Cardiac muscle cell (in vitro differentiated cells and primary cell): ENCODE measurements at places on chromosomes 16 and 17. TPM values are rescaled to one million over a fixed set of nuclear protein-coding genes. Genes with fewer than 3 reads are reported as not detected.

DNA sequence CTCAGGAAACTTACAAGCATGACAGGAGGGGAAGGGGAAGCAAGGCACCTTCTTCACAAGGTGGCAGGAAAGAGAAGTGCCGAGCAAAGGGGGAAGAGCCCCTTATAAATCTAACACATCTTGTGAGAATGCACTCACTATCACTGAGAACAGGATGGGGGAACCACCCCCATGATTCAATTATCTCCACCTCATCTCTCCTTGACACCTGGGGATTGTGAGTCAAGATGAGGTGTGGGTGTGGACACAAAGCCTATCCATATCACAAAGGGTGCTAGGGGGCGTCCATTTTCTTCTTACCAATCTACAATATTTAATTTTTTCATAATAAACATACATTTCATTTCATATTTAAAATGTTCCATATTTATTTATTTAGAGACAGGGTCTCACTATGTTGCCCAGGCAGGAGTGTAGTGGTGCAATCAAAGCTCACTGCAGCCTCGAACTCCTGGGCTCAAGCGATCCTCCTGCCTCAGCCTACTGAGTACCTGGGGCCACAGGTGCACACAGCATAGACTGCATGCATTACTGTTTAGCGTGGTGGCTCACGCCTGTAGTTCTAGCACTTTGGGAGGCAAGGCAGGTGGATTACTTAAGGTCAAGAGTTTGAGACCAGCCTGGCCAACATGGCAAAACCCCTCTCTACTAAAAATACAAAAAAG is 26.5 kb upstream of the FAAP100 start:
- no peak for DNase-seq
- H3K36me3 ChIP-seq: peaks cover 17% of the 10 kb centered on the region
- no peaks in the 10 kb centered on the region for H3K27me3 ChIP-seq

DNA sequence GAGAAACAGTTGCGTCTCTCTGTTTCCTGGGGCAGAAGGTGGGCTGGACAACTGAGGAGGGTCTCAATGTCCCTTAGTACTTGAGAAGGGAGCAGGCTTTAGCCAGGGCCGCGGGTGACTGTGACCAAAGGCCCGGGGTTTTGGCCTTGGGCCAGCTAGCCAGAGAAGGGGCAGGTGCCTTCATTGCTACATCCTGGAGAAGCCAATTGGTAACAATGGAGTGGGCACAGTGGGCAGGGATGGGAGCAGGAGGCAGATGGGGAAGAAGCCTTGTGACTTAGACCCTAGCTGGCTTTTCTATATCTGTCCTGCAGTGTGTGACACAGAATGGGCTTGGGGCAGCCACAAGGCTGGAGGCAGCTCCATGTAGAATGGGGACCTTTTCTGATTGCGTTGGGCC is 46.0 kb downstream of the CLEC16A start:
- H3K4me1 ChIP-seq: peaks cover 6% of the 10 kb centered on the region
- H3K27me3 ChIP-seq: no peaks in the 10 kb centered on the region
- H3K36me3 ChIP-seq: no peaks in the 10 kb centered on the region
- H3K4me3 ChIP-seq: no peak overlapping the region
- DNase-seq: no peak

DNA sequence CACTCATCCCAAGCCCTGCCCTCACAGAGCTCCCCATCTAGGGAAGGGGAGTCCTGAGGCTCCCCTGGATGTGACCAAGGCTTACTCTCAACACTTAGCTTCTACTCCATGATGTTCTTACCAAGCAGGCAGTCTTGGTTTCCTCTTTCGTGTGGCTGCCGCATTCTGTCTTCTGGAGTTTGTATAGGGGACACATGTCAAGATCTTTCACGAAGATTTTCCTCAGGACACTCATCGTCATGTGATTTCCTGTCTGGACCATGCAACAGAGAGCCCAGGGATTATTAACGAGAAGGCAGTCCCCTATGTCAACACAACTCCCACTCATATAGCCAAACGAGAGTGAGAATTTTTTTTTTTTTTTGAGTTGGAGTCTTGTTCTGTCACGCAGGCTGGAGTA is 10.4 kb downstream of the PRSS54 start:
- no peak overlapping the region for H3K27ac ChIP-seq
- DNase-seq: no peak

DNA sequence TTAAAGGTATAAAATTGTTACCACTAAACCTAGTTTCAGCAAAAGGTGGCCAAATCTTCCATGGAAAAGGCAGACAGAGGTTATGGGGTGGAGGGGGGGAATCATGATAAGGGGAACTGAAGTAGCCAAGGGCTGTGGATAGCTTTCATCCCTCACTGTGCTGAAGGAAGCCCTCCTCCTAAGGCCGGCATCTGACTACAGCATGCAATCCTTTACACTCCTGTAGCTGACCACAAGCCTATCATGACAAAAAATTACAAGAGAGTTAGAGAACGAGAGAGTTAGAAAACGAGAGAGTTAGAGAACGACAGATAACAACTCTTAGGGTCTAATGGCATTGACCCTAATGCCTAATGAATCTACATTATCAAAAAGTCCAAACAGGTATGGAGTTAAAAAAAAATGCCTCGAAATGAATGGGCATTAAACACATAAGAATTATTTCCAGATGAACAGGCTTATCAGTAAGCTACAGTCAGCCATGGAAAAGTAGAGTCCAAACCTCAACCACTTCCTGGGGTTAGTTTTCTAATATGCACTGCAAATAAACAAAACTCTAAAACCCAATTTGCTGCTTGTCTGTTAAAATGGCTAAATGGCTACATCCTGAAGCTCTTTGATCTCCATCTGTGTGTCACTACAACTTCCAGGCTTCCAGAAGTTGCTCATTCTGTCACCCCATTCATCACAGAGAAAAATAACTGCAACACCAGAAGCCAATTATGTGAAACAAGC is 29.7 kb downstream of the DUSP14 start:
- no peak for DNase-seq
- H3K36me3 ChIP-seq: peaks cover 19% of the 10 kb centered on the region
- H3K4me1 ChIP-seq: peaks cover 11% of the 10 kb centered on the region
- no peaks in the 10 kb centered on the region for H3K27me3 ChIP-seq
- peak overlapping the region; percentile 48 for H3K27ac ChIP-seq

EMC8 gene
- polyA plus RNA-seq: 45.2 and 54.8 TPM in 2 replicates
